ENCODE measurements at places on chromosomes 11 and 22.

DNA sequence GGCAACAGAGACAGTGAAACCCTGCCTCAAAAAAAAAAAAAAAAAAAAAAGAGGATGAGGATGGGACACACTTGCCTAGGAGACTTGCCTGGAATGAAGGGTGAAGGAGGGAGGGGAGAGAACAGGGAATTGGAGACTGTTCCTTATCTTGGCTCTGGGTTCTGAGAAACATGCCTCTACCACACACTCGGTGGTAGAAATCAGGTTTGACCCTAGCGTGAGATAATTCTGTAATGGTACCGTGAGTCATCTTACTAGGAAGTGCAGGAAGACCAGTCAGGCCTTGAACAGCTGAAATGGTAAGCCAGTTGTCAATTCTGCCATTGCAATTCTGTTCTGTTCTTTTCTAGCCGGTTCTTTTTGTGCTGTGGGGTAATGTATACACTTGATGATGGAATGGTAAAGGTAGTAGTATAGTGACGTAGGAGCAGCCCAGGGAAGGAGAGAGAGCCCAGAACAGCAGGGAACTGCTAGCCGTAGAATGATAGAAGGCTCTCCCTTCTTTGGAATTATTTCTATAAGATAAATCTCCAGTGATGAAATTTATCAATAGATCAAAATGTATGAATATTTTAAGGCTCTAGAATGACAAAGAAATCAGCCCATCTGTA lies 3.9 kb upstream of the AMBRA1 start:
- DNase-seq = no peak

DNA sequence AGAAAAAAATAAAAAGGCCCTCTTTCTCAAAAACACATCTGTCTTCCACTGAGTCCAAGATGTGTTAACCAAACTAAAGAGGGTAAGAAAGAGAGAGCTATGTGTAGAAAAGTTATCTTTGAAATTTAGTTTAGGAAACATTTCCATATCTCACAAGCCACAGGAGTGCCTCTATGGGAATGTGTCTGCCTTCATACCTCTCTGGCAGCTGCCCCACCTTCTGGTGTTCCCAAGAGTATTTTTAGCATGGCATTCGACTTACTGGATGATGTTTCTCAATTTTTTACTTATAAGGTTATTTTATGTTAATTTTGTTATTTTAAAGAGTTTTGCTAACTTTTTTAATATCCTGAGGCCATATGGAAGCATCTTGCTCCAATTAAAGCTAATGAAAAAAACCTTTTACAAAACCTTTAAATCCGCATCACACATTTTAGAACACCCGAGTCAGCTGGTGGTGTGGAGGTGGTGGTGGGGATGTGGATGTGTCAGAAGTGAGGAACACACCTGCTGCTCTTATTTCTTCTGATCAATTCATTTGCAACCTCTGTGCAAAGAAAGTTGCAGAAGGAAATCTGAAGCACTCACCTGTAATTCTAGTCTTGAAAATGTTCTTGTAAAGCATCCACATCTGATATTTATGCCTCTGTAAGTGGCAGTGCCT lies 112.2 kb downstream of the NCAM1 start:
- no peak for DNase-seq

DNA sequence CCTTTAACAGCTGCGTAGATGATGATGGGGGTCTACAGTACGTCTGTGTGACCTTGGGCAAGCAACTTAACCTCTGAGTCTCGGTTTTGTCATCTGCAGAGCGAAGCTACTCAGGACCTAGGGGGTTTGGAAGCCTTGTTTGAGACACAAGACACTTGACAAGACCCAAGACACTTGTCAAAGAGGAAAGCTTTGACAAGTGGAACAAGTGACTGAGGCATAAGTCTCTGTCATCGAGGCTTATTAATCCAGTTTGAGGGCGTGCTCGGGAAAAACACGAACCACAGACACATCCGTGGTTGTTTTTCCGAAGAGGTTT lies 732 bp upstream of the PC start:
- no peak for DNase-seq

DNA sequence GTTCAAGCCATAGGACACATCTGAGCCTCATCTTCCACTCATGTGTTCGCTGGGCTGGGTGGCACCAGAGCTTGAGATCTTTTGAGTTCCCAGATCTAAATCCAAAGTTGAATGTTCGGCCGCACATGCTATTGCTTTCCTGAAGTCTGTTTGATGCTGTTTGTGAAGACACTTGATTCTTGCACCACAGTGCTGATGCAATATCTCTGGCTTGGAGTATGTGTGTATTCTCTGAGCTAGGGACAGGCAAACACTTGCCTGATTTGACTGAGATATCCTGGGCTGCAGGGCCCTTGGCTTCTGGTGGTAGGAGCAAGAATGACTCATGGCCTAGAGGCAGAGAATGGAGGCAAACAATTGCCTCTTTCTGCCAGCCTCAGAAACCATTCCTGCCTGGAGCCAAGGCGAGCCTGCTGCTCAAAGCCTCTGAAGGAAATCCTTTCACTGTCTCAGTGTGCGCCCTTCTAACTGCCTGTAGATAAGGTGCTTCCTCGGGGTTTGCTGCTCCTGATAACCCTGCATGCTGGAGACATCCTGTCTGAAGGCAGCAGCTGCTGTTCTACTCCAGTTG lies 73.0 kb downstream of the CYB5R2 start:
- DNase-seq = no peak

GRCh38 chr11:69008737-69009440 lies 4.2 kb downstream of the MRGPRF start:
- DNase-seq = no peak

- DNase-seq = no peak
Observed at GRCh38 chr11:34124885-34125668, 19.6 kb downstream of the NAT10 start.

- DNase-seq = no peak
Observed at GRCh38 chr11:128251140-128251539, 336.2 kb downstream of the ETS1 start.

GRCh38 chr11:13114566-13115379 lies 105.7 kb downstream of the RASSF10 start:
- DNase-seq = peak; percentile 47

- DNase-seq = no peak
Observed at GRCh38 chr22:17065433-17065832, 19.4 kb upstream of the IL17RA start.

DNA sequence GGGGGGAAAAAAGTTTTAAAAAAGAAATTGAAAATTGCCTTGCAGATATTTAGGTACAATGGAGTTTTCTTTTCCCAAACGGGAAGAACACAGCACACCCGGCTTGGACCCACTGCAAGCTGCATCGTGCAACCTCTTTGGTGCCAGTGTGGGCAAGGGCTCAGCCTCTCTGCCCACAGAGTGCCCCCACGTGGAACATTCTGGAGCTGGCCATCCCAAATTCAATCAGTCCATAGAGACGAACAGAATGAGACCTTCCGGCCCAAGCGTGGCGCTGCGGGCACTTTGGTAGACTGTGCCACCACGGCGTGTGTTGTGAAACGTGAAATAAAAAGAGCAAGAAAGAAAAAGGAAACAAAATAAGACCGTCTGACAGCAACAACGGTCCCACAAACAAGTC lies 964.9 kb downstream of the NTM start:
- DNase-seq = no peak

GRCh38 chr22:25775531-25775930 lies 33.5 kb downstream of the MYO18B start:
- no peak for DNase-seq

- peak; percentile 54 for DNase-seq
Observed at GRCh38 chr11:61293867-61294716, 1.0 kb downstream of the VWCE start.

GRCh38 chr11:18243783-18244362 lies 4.6 kb downstream of the SAA2 start:
- peak; percentile 4 for DNase-seq

GRCh38 chr11:11171854-11172253 lies 181.2 kb downstream of the CSNK2A3 start:
- no peak for DNase-seq

DNA sequence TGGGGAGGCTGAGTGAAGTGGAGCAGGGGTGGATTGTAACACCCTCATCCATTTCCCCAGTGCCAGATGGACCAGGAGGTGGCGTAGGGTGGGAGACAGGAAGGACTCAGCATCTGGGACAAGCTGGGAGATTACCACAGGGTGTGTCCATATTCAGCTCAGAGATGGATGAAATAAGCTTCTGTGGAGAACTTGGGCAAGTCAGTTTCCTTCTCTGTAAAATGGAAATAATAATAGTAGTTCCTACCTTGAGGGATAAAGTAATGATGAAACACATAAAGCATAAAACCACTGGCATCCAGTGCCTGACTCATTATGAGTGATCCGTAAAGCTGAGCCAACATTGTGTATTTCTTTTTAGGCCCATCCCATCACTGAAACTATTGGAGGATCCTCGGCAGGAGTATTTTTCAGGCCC lies 607 bp upstream of the ROBO4 start:
- DNase-seq = no peak

DNA sequence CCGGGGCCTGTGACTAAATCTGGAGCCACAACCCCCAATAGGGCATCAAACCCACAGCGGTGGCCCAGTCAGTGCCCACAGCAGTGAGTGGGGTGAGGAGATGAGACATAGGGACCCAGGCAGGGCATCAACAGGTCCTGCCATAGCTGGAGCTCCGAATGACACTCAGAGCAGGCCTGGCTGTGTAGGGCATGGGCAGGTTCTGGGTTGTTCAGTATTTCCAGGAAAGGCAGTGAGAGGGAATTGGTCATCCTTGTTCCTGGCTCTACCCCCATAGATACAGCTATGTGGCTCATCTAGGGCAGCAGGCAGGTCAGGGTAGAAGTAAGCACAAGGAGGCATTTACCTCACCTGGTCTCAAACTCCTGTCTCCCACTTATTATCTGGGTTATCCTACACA lies 126.6 kb downstream of the BUD13 start:
- no peak for DNase-seq
